ENCODE measurements at places on chromosomes 1 and 21. TPM values are rescaled to one million over a fixed set of nuclear protein-coding genes. Genes with fewer than 3 reads are reported as not detected.

Gene LAMC1
- 32.8 TPM for total RNA-seq

DNA sequence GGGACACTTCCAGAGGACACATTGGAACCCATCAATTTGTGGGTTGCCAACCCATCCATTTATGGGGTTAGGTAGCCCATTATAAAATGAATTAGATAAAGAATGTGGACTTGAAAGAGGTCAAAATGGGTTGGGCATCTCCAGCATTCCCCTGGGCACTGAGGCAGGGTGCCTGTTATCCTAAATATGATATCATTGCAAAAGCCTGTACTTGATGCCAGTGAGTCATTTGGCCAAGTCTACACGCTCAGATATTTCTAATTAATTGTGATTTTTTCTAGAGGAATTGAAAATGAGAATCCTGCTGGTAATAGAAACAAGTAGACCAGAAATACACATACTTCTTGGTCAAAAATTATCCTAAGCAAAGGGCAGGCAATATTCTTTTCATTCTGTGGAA lies 21.9 kb upstream of the NBL1 start:
- no peak for DNase-seq

DNA sequence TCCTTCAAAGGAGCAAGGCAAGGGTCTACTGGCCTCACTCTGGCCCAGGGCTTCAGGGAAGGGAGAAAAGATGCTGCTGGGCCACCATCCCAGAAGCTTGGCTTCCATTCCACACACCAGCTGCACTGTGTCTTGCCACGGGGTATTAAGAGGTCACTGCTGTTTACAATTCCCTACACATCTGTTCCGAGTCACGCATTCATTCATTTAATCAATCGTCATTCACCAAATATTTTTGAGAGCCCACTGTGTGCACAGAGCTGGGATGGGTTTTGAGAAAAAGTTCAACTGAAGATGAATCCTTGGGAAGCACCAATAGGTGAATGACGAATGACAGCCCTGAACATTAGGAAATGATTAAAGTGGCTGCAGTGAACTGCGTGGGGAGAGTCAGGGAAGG lies 101.7 kb downstream of the NAV1 start:
- no peak for DNase-seq

GRCh38 chr1:241638099-241638682 lies 2.0 kb downstream of the CHML start:
- no peak for DNase-seq

GRCh38 chr1:211420845-211421454 lies 71.0 kb downstream of the RD3 start:
- DNase-seq, result no peak

GRCh38 chr1:47325528-47325927 lies 8.1 kb upstream of the CMPK1 start:
- no peak for DNase-seq

DNA sequence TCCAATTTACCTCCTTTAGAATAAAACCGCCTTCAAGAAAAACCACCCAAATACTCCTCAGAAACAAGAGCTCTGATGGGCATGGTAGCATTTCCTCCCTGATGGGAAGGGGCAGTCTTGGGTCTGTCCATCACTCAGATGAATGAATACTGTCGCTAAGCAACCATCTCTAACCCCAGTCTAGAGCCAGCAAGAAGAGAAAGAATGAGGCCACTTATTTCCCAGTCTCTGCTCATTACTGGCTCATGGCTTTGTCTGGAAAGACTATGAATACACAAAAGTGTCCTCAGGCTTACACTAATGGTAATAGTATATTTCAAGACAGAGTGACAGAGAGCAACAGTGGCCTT lies 51.0 kb upstream of the F3 start:
- DNase-seq, result no peak

Gene ZMYND12
- total RNA-seq, result 2.6 TPM

Gene KCNE2
- total RNA-seq, result not detected

- no peak for DNase-seq
Measured at GRCh38 chr1:97505289-97505688, 415.5 kb downstream of the DPYD start.

DNA sequence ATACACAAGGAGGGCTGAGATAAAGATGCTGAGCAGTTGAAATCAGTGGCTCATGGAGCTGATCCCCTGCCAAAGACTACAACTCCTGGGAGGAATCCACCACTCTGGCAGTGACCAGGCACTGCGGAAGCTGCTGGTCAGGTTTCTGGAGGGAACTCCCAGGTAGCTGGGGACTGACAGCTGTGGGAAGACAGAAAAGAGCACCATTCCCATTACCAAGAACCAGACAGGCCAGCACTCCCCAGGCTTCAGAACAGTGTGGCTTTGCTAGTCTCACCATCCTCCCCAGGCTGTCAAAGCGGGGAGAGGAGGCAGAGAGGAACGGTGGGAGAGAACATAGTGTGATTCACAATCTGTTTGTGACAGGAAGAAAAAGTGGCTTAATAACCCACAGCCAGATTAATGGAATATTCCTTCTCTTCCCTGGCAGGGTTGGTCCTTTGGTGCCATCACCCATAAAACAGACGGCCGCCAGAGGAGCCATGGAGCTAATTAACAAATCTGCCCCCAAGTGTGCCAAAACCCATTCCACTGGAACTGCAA lies 92.1 kb downstream of the MAB21L3 start:
- DNase-seq, result no peak

- no peak for DNase-seq
Measured at GRCh38 chr1:209130886-209131285, 452.6 kb upstream of the CAMK1G start.

- peak; percentile 98 for DNase-seq
Measured at GRCh38 chr1:25873120-25873519, 2.4 kb downstream of the PAQR7 start.

GRCh38 chr1:54357967-54358366 lies 48.2 kb downstream of the SSBP3 start:
- no peak for DNase-seq

Gene TSTD1
- total RNA-seq, result 60.8 TPM

- DNase-seq, result peak; percentile 93
Measured at GRCh38 chr1:61184040-61184713, 101.8 kb downstream of the NFIA start.

GRCh38 chr1:23872421-23872820 lies 4.3 kb upstream of the FUCA1 start:
- no peak for DNase-seq

Gene HNRNPR
- 41.9 TPM for total RNA-seq

Gene DENND1B
- total RNA-seq, result 8.9 TPM

Gene HES3
- not detected for total RNA-seq

All from right lobe of liver (tissue), 6 donors.